Pulmonary artery endothelial cell (primary cell): ENCODE measurements at places on chromosomes 1 and 21. TPM values are rescaled to one million over a fixed set of nuclear protein-coding genes. Genes with fewer than 3 reads are reported as not detected.

OR2T35 gene
- total RNA-seq = not detected in 2 replicates

DNA sequence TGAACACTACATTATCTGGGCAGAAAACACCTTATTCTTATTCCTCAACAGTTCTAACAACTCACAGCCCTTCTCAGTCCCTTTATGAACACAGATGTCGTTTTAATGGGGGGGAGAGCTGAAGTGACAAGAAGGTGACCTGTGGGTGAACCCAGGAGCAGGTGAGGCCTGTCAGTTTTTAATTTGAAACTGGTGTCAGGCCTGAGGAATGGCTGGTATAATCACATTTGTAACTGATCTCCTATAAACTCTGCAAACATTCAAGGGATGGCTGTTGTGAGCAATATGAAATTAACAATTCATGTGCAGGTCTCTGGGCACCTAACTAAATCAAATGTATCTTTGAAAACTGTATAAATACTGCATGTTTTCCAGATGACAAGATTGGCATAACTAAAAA, 362.1 kb upstream of the NR5A2 start:
- no peak for DNase-seq

TMEM59 gene
- 246 and 255 TPM in 2 replicates for total RNA-seq

DNA sequence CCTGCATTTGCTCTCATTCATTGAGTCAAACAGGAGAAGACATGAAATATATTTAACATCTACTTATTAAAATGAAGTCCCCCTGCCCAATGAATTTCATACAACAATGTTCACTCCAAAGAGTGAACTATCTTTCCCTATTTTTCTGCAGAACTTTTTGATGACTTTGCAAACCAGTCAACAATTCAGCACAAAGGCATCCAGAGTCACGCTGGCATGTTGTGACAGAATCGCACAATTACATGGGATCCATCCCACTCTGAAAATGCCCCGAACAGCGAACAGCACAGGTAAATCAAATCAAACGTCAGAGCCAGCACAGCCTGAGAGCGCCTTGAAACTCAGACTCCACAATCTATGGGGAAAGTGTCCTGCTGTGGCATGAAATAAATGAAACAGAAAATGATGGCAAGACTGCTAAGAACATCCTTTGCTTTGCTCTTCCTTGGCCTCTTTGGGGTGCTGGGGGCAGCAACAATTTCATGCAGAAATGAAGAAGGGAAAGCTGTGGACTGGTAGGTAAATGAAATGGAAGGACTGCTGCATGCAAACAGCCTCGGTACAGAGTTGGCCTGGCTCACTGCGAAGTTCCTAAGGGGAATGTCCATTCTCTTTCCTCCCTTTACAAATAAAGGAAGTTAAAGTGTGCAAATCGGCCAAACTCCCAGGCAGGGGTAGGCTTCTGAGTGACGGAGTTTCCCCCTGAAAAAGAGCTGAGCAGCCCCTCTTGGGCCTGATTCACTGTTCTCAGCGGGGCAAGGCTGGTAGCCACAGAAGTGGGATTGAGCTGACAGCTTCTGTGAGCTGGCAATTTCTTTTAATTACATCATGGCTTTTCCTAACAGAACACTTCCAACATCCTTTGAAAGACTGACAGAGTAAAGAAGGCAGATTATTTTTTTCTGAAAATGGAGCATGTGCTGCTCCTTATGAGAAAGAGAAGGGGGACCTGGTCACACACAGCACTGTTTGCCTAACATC, at the start of gene DNASE2B:
DNASE2B (plus strand) TSS at position 310 of the 981 bp plus-strand sequence; CDS start at position 391, 81 bp downstream.
- DNase-seq = no peak

DNA sequence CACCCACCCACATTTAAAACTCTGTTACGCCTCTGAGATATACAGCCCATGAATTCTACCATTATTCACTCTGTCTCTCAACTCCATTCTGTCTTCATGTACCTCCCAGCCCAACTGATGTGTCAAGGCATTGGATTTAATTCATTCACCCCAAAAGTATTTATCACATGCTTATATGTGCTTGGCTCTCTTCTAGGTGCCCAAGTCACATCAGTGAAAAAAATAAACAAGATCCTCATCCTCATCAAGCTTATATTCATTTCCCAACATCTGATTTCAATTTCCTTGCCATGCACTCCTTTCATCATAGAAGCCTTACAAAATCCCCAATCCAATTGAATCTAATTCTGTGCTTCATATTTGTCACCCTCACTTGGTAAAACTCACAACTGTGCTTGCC, 967.6 kb downstream of the LTN1 start:
- no peak for DNase-seq

PAQR7 gene
- total RNA-seq = 5.7 and 7.1 TPM in 2 replicates

DNA sequence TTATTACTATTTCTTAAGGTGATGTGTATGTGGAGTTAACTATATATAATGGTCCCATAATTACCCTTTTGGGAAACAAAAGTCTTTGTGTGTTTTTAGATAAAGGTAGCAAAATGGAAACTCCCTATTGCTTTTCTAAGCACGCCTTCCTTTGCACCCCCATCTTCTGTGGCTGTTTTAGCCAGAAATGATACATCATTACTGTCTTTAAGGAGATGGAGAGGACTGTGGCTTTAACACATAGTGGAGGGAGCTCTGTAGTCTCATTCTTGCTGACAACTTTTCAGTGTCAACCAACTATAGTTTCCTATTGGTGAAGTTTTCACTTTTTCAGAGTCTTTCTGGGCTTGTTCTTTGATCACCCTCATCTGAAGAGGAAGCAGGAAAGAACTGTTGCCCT, 1.0 kb downstream of the APOBEC4 start:
- no peak for DNase-seq

AMPD1 gene
- total RNA-seq = not detected in 2 replicates

SKI gene
- 18.7 and 20.8 TPM in 2 replicates for total RNA-seq

DNA sequence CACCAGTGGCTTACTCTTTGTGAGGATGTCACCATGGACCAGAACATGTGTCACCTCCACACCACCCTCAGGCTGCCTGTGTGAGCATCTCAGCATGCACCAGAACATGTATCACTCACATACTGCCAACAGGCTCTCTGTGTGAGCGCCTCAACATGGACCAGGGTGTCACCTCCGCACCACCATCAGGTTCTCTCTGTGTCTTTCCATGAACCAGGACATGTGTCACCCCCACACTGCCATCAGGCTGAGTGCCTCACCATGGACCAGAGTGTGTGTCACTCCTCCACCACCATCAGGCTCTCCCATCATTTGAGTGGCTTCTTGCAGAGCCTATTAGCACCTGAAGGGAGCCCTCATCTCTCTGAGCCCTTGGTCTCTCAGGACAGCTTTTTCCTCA, 125.2 kb downstream of the ZNF648 start:
- DNase-seq = no peak

DNA sequence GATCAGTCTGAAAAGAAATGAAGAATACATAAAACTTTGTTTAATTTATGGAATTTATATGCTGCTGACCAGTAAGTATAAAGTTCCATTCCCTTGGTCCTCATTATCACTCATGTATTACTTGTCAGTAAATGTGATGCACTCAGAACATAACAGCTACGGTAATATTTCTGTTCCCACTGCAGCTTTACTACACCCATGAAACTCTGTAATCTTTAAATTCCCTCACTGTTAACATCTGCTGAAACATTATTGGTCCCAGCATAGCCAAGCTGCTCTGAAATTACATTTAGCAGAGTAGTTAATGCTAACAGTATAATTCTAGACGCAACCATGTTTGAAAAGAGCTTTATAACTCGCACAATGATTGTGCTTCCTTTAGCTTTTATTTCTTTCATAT, 238.4 kb downstream of the GPATCH2 start:
- no peak for DNase-seq
